Testis (tissue), 5 donors: ENCODE measurements at places on chromosomes 5 and 9.
A peak's percentile ranks its signal among the peaks of the same experiment; 100 is the strongest.

- no peaks in the 10 kb centered on the region for H3K27me3 ChIP-seq
- no peak overlapping the region for H3K27ac ChIP-seq
- H3K4me3 ChIP-seq, result no peak overlapping the region
- no peak for DNase-seq
- H3K36me3 ChIP-seq, result no peaks in the 10 kb centered on the region
- no peaks in the 10 kb centered on the region for H3K4me1 ChIP-seq
These were observed 196.4 kb downstream of the TLE4 start for GRCh38 chr9:79768194-79768593.

DNA sequence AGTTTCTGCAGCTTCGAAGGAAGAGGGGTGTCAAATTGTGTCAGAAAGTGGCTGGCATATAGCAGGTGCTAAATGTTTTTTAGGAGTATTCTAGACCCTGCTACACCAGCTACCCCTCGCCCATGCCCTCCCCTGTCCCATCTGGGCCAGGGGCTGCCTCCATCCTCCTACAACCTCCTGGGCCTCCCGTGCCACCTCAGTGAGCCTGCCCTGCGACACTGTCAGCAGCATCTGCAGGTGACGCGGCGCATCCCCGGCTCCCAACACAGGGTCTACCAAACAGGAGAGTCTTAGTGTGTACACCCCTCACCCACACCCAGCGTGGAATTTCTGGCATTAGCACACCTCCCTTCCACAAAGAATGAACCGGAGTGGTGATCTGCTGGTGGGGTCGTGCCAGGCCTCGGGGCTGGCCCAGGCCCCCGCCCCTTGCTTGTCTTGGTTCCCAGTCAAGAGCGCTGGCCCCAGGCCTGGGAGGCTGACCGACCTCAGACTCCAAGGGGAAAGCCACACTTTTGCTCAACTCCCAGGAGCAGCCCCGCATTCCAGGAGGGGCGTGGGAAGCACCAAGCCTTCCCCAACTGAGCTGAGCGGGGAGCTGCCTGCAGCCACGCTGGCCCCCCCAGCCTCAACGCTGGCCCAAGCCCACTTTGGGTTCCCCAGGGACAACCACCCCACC lies 55.2 kb downstream of the NEURL1B start:
- H3K27ac ChIP-seq, result peak overlapping the region; percentile 48
- no peak overlapping the region for H3K4me3 ChIP-seq
- no peak for DNase-seq
- H3K27me3 ChIP-seq, result no peaks in the 10 kb centered on the region
- H3K4me1 ChIP-seq, result peaks cover 58% of the 10 kb centered on the region
- H3K36me3 ChIP-seq, result no peaks in the 10 kb centered on the region

GRCh38 chr9:35863583-35863982 lies 6.6 kb downstream of the OR13J1 start:
- no peaks in the 10 kb centered on the region for H3K27me3 ChIP-seq
- DNase-seq, result no peak
- H3K36me3 ChIP-seq, result no peaks in the 10 kb centered on the region
- H3K4me3 ChIP-seq, result no peak overlapping the region
- no peaks in the 10 kb centered on the region for H3K4me1 ChIP-seq
- H3K27ac ChIP-seq, result no peak overlapping the region

GRCh38 chr9:87585123-87585855 lies 87.6 kb downstream of the DAPK1 start:
- H3K36me3 ChIP-seq, result no peaks in the 10 kb centered on the region
- H3K27me3 ChIP-seq, result no peaks in the 10 kb centered on the region
- H3K4me3 ChIP-seq, result no peak overlapping the region
- DNase-seq, result no peak
- H3K4me1 ChIP-seq, result peaks cover 21% of the 10 kb centered on the region

DNA sequence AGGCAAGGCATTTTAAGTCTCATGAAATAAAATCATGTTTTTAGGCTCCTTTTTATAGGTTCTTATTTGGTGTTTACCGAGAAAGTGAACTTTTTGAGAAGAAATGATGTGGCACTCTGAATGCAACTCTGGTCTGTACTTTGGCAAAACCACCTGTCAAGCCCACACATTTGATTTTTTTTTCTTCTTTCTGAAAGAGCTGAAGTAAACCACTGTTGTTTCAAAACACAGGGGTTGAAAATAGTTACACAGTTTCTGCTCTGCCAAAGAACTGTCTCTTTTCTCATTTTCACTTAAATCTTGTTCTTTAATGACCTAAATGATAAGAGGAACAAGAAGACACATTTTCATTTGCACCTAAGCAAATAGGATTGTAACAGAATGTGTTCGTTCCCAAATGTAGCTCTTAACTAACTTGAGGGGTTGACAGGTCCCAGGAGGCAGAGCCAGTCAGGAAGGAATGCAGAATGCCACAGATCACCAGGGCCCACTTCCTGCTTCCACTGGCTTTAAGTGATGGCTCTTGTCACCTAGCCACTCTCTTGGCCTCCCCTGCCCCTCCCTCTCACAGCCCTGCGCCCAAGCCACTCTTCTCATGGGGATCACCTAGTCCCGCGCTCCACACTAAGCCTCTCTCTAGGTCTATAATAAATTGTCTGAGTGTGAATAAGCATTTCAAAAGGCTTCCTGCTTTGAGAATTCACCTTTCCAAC lies 47.3 kb downstream of the MED27 start:
- no peaks in the 10 kb centered on the region for H3K27me3 ChIP-seq
- no peaks in the 10 kb centered on the region for H3K36me3 ChIP-seq
- H3K4me3 ChIP-seq, result no peak overlapping the region
- DNase-seq, result no peak
- no peak overlapping the region for H3K27ac ChIP-seq
- H3K4me1 ChIP-seq, result no peaks in the 10 kb centered on the region

- H3K4me1 ChIP-seq, result no peaks in the 10 kb centered on the region
- H3K27ac ChIP-seq, result no peak overlapping the region
- no peaks in the 10 kb centered on the region for H3K27me3 ChIP-seq
- no peak for DNase-seq
- no peak overlapping the region for H3K4me3 ChIP-seq
- no peaks in the 10 kb centered on the region for H3K36me3 ChIP-seq
These were observed 151.1 kb upstream of the MPDZ start for GRCh38 chr9:13430368-13431221.
